ENCODE measurements at places on chromosomes 3 and 15. TPM values are rescaled to one million over a fixed set of nuclear protein-coding genes. Genes with fewer than 3 reads are reported as not detected.

ESYT3 gene
- polyA plus RNA-seq, result 1.2 TPM

GRM7 gene
- polyA plus RNA-seq, result 3.2 TPM

PIGBOS1 gene
- polyA plus RNA-seq, result 11.9 TPM

MRPL46 gene
- 65.0 TPM for polyA plus RNA-seq

ACKR4 gene
- polyA plus RNA-seq, result 1.2 TPM

RAB6B gene
- polyA plus RNA-seq, result 8.6 TPM

CD200 gene
- 6.3 TPM for polyA plus RNA-seq

BNC1 gene
- polyA plus RNA-seq, result 75.4 TPM

CCR2 gene
- 2.7 TPM for polyA plus RNA-seq

LNP1 gene
- polyA plus RNA-seq, result 57.6 TPM

PYGO1 gene
- 5.4 TPM for polyA plus RNA-seq

MAGEL2 gene
- polyA plus RNA-seq, result 5.8 TPM

CHAC1 gene
- polyA plus RNA-seq, result 1.8 TPM

LIPH gene
- 4.2 TPM for polyA plus RNA-seq

Data from testis (tissue), 5 donors.